Fibroblast of lung (primary cell): ENCODE measurements at places on chromosomes 7 and 10. TPM values are rescaled to one million over a fixed set of nuclear protein-coding genes. Genes with fewer than 3 reads are reported as not detected.
A peak's percentile ranks its signal among the peaks of the same experiment; 100 is the strongest.

- DNase-seq: no peak
Observed at GRCh38 chr10:53063805-53064204, 291.2 kb upstream of the MBL2 start.

- DNase-seq: no peak
Observed at GRCh38 chr10:80512031-80512526, 25.6 kb upstream of the SH2D4B start.

DNA sequence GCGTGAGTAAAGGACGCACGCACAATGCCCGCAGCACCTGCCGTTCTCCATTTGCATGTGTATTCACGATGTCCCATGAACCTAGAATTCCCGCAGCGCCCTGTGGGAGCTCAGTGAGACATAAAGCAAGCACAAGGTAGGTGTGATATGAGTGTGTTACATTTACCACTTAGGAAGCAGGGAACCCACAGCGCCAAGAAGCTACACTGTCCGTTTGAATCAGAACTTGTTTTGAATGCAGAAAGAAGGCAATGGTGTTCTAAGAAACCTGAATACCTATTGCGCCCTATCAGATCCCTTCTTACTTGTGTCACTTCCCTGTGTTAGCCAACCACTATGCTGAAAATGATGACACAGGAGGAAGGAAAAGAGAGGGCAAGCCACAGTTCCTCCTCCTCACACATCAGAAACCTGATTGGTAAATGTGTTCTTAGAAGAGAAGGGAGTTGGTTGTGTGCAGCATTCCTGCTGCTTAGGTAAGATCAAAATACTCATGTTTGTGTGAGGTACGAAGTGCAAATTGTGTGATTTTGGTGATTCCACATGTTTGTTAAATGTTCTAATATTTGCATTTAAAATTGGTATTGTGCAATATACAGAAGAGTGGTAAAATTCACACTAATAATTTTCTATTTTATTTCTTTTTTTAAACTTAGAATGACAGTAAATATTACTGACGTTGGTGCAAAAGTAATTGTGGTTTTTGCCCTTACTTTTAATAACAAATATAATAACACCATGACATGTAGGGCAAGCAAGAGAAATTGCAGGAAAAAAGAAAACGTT is 185.4 kb downstream of the SEC23IP start:
- DNase-seq: no peak

GRCh38 chr7:3158341-3158760 is 114.7 kb upstream of the CARD11 start:
- no peak for DNase-seq

GRCh38 chr10:111338035-111338434 is 261.2 kb downstream of the ADRA2A start:
- no peak for DNase-seq

DNA sequence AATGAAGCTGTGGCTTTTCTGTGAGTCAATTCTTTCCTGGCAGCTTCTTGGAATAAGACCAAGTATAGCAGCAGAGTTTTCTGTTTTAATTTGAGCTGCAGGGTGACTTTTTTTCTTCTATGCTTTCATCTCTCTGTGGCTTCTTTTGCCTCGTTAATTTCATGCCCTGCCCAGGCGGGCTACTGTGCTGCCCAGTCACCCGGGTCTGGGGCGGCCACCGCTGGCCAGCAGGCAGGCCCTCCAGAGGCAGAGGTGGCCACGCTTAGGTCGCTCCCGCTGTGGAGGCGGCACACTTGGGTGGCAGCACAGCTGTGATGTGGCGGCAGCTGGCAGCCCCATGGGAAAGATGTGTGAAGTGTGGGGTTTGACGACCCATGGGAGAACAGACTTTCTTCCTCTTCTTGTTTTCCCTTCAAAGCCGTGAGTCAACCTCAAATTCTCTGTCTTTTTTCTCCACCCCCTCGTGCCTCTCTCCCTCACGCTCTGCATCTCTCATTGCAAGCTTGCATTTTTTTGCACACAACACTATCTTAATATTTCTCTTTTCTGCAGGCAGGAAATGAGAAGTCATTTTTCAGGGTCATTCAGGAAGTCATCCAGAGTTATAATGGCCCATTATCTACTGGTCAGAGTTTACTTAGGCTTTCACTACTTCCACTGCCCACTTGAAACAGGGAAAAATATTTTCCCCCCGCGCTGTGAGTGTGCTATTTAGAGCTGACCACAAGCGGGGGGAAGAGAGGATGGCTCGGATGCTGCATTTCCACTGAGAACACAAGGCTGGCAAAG is 67.8 kb downstream of the EGFR start:
- DNase-seq: peak; percentile 91

DNA sequence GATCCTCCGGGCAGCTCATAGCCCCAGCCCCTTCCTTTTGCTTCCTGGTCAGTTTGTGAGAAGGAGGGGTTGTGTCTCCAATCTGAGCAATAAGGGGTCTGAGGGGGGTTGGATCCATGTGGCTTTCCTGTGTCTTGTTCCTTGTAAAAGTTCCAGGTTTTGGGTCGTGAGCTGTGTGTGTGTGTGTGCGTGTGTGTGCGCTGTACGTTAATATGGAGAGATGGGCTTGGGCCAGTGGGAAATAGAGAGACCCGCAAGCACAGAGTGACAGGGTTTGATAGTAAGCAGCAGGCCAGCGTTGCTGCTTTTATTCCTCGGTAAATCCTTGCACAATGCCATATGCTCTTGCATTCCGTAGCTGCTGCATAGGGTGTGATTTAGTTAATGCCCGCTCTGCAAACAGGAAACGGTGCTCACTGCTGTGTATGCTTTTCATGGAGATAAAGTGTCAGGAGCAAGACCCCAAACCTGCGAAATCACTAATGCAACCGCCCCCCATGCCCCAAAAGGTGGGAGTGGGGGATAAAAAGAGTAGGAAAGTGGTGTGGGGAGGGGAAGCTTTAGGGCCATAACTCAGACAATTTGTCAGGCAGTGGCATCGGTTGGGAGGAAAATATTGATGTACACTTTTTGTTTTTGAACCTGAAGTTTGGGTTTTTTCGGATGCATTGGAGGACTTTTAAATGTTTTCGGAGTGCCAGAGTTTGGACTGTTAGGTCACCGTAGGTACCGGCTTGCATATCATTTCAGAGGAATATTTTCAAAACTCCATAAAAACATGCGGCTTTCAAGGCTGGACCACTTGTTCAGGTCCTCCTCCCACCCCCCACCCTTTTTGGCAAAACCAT is 108.7 kb downstream of the TCF7L2 start:
- peak; percentile 73 for DNase-seq

GRCh38 chr7:94182721-94183120 is 178.6 kb upstream of the BET1 start:
- DNase-seq: no peak

GRCh38 chr7:103698064-103698463 is 252.1 kb upstream of the SLC26A5 start:
- DNase-seq: no peak

TMEM236 gene
- under 0.01 and 0.17 TPM in 2 replicates for total RNA-seq

FAM131B gene
- total RNA-seq: 3.8 and 4.4 TPM in 2 replicates

EPHA1 gene
- total RNA-seq: under 0.01 and 0.26 TPM in 2 replicates

NSUN6 gene
- 9.4 and 11.8 TPM in 2 replicates for total RNA-seq

TSPAN12 gene
- total RNA-seq: 1.5 and 1.7 TPM in 2 replicates

IFIT1B gene
- under 0.01 TPM in 1 of 2 replicates, not detected in the other for total RNA-seq

MNX1 gene
- total RNA-seq: not detected in 2 replicates
